ENCODE measurements at places on chromosomes 5 and 9.

- peak; percentile 71 for DNase-seq
Measured at GRCh38 chr5:92552206-92553160, 1028.5 kb downstream of the NR2F1-AS1 start.

DNA sequence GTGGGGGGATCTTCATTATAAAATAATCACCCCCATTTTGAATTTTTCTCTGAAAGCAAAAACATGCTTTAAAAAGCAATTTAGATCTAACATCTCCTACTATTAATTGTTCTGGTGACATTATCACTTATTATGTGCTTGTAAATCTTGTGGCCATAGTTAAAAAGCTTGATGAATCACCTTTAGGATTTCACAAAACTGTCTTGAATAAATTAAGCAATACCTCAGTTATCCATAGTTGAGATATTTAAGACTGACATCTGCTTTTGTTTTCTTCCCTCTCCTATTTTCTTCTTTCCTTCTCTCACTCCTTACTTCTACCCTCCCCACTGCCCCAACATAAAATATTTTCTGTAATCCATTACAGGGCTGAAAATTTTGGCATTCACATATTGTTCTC is 84.8 kb downstream of the SLC1A3 start:
- DNase-seq, result no peak

- DNase-seq, result no peak
Measured at GRCh38 chr5:11110128-11110527, 349.1 kb upstream of the DAP start.

- no peak for DNase-seq
Measured at GRCh38 chr9:121610638-121610953, 40.8 kb upstream of the DAB2IP start.

GRCh38 chr5:171412186-171412585 is 7.3 kb upstream of the FGF18 start:
- no peak for DNase-seq

DNA sequence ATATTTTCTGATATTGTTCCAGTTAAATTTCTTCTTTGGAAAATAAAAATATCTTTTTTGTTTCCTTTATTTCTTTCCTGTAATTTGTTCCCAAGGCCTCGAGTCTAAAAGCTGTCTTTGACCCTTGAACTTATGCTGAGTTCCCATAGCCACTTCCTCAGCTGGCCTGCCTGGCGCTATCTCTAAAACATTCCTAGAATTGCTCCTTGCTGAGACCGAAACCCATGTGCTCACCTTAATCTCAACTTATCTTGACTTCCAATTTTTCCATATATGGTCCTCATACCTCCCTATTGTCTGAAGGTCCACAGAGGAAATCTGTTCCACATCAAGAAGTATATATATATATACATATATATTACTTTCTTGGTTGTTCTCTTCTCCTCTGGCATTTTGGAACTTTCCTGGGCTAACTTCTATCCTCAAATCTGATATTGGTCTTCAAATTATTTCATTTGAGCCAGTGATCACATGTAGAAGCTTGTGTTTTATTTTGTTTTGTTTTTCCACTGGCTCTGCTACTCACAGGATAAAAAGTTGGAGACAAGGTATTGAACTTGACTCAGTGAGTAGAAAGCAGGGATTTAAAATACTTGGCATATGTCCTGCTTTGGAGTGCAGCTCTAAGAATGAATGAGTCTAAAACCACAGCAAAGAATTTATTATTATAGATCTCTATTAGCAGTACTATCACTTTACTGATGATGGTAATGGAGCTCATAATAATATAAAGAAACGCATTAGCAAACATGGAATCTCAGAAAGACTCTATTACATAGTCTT is 45.2 kb downstream of the ENC1 start:
- no peak for DNase-seq

DNA sequence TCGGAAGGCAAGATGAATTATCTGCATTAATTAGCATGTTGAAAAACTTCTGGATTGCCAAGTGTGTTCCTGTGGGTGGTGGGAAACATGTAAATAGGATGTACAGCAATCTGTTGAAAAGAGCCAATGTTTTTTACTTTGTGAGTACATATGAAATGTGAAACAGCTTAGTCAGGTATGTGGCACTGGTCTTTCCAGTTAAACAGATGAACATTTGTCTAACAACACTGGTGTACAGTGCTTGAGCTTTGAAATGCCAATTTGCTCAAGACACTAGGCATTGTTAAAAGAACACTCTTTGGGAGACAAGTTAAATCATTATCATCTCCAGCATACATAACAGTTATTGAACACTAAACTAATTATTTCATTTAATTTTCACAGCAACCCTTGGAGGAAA is 107.3 kb upstream of the SLC24A2 start:
- DNase-seq, result no peak

DNA sequence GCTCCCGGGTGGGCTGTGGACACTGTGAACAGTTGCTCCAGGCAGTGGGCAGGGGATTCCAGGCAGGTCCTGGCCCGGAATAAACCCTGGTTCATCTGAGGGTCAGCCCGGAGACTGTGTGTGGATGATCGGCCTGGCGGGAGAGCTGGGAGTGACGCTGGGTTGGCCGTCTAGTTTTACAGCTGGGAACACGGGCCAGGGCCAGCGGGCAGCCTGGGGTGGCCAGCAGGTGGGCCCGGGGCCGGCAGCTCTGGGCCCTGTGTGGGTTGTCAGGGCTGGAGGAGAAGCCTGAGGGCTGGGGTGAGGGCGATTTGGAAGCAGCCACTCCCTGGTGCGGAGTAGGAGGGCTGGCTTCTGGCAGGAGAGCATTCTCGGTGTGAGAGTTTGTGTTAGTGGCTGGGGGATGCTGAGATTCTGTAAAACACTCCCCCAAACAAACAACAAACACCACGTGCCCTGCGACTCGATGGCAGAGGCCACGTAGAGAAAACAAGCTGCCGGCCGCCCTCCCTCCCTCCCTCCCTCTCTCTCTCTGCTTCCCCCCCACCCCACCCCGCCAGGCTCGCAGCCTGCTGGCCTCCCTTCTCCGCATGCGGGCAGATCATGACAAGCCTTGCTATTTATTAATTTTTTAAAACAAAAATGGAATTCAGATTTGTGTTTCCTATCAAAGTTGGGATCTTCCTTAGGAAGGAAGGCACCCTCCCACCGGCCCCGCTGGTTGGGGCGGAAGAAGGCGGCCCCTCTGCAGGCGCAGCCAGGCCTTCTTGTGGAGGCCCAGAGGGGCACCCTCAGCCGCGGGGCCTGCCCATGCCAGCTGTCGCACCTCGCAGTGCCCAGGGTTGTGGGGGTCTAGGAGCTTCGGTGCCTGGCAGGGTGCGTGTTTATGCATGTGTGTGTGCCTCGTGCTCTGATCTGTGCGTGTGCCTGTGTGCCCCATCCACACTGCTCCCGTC is 49.5 kb downstream of the RXRA start:
- DNase-seq, result no peak

- no peak for DNase-seq
Measured at GRCh38 chr9:91840469-91840868, 109.6 kb downstream of the ROR2 start.

DNA sequence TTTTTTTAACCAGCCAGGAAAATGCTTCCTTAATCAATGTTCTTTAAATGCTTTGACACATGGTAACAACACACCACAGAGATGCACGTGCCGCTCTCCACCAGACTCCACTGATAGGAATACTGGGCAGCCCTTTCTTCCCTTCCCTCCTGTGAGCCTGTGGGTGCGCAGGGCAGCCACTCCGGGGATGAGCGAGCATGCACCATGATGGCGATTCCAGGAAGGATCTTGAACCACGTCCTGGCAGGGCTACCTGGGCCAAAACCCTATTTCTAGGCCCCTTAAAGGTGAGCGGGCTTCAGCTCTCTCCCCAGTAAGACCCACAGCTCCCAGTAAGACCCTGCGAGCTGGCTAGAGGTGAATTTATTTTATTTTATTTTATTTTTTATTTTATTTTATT is 128.2 kb downstream of the MVB12B start:
- no peak for DNase-seq

DNA sequence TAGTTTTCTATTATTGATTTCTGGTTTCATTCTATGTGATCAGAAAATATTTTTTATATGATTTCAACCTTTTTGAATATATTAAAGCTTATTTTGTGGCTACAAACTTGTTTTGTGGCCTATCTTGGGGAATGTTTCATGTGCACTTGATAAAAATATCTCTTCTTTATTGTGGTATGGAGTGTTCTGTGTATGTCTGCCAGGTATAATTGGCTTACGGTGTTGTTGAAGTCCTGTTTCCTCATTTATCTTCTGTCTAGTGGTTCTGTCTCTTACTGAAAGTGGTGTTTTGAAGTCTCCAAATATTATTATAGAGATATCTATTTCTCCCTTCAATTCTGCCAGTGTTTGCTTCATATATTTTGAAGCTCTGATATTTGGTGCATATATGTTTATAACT is 9.6 kb downstream of the CARD19 start:
- DNase-seq, result no peak

- no peak for DNase-seq
Measured at GRCh38 chr5:76379316-76379715, 23.8 kb upstream of the IQGAP2 start.

DNA sequence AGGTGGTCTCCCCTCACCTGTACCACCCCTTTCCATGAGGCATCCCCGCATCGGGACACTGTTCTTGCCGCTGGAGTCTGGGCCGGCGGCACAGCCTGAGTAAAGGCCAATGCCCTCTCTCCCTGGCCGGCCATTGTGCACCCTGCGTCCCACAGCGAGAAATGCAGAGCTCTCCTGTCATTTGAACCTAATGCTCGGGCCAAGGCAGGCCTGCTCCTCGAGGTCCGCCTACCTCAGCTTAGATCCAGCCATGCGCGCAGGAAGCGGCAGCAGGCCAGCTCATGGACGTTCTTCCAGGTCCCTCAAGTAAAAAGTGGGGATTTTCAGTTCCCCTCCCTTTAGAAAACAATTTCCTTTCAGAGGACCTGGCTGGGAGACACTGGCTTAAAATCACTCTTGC is 135.0 kb downstream of the HSD17B3 start:
- DNase-seq, result no peak

- DNase-seq, result no peak
Measured at GRCh38 chr9:251398-251797, 36.7 kb downstream of the DOCK8 start.

GRCh38 chr5:138583984-138584637 is 8.9 kb upstream of the HSPA9 start:
- no peak for DNase-seq

- DNase-seq, result no peak
Measured at GRCh38 chr5:15936505-15937245, 242.9 kb downstream of the MARCHF11 start.

GRCh38 chr9:83699615-83700014 is 8.1 kb downstream of the UBQLN1 start:
- no peak for DNase-seq

DNA sequence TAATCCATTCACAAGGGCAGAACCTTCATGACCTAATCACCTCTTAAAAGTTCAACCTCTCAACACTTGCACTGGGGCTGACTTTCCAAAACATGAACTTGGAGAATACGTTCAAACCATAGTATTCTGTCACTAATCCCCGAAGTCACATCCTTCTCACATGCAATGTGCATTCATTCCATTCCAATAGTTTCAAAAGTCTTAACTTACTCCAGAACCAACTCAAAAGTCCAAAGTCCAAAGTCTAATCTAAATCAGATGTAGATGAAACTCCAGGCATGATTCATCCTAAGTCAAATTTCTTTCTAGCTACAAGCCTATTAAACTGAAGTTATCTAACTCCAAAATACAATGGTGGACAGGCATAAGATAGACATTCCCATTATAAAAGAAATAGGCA is 21.7 kb upstream of the ADAMTSL1 start:
- no peak for DNase-seq

- DNase-seq, result no peak
Measured at GRCh38 chr5:143836161-143836725, 24.3 kb downstream of the HMHB1 start.

- DNase-seq, result no peak
Measured at GRCh38 chr9:117739624-117740347, 35.6 kb downstream of the TLR4 start.
